ENCODE measurements at places on chromosomes 5 and 9.

DNA sequence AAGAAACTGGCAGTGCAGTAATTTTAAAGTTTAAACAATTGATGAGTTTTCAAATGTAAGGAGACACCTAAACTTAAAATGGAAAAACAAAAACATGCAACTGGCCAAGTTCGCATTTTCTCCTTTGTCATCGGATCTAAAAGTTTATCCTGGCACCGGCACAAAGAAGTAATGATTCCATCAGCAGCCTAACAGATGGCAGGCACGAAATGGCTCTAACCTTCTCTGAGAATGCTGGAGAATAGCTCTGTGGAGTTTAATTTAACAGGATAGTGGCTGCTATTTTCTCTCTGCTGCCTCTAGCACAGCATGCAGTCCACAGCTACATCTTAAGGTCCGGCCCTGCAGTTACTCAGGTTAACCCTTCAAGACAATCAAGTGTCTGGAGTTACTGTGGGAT, 82.2 kb downstream of the PRELID2 start:
- no peak for DNase-seq

DNA sequence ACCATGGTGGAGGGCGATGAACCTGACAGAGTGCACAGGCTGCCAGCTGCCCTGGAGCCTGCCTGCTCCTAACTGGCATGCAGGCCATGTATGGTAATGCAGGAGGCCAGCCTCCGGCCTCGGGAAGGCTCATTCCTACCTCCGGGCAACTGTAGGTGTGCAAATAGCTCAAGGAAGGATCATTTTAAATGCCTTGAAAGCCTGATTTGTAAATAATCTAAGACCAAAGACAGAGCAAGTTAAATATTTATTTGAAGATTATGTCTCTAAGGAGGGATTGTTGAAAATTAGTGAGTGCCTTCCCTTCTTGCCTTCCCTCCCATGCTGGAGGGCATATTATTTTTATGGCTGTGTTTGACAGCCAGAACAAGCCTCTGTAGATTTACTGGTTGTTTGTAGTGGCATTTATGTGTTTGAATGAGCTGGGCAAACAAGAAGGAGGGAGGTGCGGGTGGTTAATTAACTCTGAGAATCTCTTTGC, 285.7 kb upstream of the TUT7 start:
- no peak for DNase-seq

DNA sequence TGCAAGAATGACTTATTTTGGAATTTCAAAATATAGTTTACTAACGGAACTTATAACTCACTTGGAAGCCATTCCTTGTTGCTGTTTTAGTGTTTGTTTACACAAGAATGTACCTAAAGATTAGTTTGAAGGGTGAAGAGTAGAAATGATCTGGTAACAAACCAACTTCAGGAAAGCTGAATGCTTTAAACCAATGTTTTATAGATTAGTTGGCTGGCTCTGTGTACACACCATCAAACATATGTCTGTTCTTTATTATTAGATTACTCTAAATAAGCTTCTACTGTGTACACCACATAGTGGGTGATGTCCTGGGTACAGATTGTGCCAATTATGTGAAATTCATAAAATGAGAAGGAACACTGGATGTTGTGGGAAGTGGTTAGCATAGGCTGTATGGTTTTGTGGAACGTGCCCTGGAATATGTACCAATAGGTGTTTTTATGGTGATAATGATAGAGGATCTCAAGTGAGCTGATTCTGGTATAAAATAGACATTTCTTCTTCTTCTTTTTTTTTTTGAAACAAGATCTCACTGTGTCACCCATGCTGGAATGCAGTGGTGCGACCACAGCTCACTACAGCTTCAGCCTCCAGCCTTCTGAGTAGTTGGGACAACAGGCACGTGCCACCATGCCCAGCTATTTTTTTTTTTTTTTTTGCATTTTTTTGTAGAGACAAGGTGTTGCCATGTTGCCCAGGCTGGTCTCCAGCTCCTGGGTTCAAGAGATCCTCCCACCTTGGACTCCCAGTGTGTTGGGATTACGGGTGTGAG, 109.3 kb upstream of the DHFR start:
- no peak for DNase-seq

- no peak for DNase-seq
Observed at GRCh38 chr5:93425096-93425495, 155.9 kb downstream of the NR2F1-AS1 start.

GRCh38 chr9:25517701-25518100, 160.5 kb downstream of the TUSC1 start:
- no peak for DNase-seq

DNA sequence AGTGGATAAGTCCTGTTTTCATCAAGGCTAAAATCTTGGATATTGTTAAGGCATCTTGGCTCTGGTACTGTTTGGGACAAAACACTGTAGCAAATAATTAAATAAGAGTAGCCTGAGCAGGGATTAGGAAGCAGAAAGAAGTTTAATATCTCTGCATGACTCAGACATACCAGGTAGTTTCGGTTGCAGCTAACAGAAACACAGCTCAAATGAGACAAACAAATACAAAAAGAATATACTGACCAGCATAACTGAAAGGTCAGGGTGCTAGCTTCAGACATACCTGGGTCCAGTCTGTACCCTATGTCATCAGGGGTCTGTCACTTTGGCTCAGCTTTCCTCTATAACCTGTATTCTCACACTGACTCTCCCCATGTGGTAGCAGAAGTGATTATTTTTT, 156.4 kb upstream of the MAP3K1 start:
- DNase-seq, result no peak

DNA sequence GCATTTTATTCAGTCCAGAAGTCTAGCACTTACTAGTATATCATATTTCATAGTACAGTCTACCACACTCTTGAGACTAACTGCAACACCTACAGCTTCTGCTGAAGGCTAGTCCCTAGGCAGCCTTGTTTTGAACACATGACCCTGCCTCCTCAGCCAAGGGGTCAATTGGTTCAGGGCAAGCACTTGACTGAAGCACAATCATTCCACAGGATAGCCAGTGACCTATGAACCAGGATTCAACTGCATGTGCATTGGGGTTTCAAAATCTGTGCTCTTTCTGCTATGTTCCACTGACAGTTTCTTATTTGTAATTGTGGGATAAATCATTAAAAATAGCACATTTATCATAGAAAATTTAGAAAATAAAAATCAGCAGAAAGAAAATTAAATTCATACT, 186.8 kb downstream of the TMEM161B start:
- no peak for DNase-seq

DNA sequence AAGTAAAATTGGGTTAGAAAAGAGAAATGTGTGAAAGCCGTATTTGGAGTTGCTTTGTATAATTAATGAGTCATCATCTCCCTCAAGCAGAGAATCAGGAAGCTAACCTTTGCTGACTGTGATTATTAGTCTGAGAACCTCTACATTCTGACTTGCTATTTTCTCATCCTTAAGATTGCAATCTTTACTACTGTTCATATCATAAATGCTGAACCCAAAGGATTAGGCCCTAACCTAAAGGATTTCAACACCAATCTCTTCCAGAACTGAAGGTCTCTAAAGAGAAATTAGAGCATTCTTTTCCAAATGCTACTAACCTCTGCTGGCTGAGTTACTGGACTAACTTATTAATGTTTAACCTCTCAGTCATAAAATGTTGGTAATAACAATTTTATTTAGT, 538.1 kb upstream of the MEF2C start:
- DNase-seq, result no peak

- DNase-seq, result no peak
Observed at GRCh38 chr5:116964438-116964837, 389.8 kb upstream of the SEMA6A start.

DNA sequence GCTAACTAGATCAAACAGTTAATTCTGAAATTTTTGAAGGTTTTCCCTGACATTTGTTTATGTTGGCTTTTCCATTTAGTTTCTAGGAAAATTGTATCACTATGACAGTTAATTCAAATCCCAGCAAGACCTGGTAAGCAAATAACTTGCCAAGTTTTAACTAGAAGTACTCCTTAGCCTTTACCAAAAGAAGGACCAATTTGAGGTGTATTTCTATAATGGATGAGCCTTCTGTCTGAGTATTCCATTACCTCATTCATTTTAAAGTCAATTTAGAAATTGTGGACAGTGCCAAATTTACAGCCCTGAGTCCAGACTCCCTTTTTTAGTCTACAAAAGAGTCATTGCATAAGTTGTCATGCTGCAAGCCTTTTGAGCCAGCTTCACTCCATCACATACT, 687.6 kb downstream of the CETN3 start:
- no peak for DNase-seq

- no peak for DNase-seq
Observed at GRCh38 chr5:60333005-60333571, 366.9 kb downstream of the DEPDC1B start.

DNA sequence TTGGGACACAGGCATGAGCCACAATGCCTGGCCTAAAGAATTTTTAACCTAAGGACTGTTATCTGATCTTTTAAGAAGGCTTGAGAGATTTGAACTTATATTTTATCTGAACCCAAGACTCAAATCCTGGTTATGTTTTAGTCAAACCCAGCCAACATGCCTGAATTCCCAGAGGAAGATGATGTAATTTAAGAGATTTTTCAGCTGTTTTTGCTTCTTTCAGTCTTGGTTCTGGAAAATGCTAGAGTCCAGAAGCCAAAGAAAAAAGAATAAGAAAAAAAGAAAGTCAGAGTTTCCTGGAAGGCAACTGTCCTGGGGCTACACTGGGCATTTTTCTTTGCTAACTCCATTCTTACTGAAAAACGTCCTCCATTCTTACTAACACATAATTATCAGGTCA, 85.8 kb downstream of the SNX18 start:
- no peak for DNase-seq

GRCh38 chr5:137743031-137743640, 7.2 kb upstream of the KLHL3 start:
- peak; percentile 80 for DNase-seq

- DNase-seq, result no peak
Observed at GRCh38 chr5:76016258-76016657, 66.9 kb upstream of the SV2C start.

GRCh38 chr5:51846015-51846414, 462.8 kb downstream of the ISL1 start:
- DNase-seq, result no peak

- DNase-seq, result no peak
Observed at GRCh38 chr9:114026335-114026734, 51.8 kb downstream of the AMBP start.

- DNase-seq, result no peak
Observed at GRCh38 chr5:71810471-71811195, 91.6 kb downstream of the CARTPT start.

DNA sequence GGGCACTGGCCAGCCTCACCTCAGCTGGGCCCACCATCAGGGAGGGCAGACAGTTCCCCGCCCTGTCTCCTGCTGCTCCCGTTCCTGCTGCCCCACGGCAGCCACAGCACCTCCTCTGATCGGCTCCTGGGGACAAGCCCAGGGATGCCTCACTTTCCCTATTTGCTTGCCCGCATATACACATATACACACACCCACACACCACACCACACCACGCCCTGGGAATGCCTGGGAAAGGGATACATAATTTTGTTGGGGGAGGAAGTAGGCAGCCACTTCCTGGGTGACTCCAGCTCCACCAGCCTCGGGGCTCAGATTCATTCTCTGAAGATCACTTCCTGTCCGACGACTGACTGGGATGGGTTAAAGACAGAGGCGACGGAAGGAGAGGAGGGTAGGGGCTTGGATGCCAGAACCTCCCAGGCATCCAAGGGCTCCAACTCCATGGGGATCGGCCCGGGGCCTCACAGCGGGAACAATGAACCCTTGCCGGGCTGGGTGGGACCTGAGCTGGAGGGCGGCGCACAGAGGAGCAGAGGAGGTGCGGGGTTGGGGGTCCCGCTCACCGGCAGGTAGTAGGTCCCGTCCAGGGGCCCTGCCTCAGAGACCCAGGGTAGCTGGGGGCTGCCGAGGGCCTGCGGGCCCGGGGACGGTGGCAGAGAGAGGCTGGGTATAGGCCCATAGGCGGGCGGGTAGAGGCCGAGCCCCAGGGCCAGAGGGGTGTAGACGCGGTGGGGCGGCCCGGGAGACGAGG, 2.0 kb upstream of the MZB1 start:
- no peak for DNase-seq

DNA sequence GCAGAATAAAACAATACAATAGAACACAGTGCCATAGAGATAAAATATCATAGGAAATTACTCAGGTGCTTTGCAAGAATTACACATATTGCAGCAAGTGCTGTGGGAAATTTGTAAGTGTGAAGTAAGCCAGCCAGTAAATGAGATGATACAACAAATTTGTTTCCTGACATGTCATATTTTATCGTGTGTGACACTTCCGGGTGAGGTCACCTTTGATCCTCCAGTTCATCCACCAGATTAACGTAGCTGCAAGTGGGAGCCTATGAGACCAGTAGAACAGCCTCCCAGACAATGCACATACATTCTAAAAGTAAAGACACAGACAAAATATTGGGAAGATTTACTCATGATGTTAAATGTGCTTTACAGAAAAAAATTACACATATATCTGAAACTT, 72.2 kb downstream of the PRDM9 start:
- DNase-seq, result no peak

- no peak for DNase-seq
Observed at GRCh38 chr5:6480133-6481051, 31.7 kb downstream of the UBE2QL1 start.

GRCh38 chr5:67494186-67494855, 297.7 kb upstream of the CD180 start:
- no peak for DNase-seq
